ENCODE measurements at places on chromosomes 3 and 15.

GRCh38 chr3:140198242-140198641 lies 263.3 kb downstream of the CLSTN2 start:
- DNase-seq: no peak

DNA sequence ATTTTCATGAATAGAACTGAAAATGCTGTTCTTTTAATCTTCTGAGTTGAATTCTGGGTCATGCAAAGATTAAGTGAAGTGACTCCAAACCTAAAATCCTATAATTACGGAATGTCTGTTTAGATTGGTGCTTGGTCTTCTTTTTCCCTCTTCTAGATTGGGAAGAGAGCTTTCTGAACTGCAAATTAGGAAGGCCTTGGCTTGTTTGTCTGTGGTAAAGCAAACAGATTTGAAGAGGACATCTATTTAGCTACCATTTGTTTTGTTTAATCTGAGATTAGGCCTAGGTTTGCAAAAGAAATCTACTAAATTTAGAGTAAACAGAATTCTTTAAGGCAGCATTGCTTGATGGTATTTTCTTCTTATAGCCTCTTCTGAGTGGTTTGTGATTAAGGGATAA lies 23.5 kb downstream of the PAQR9 start:
- no peak for DNase-seq

- DNase-seq: no peak
These were observed 515.6 kb downstream of the SHQ1 start for GRCh38 chr3:72332689-72333088.

DNA sequence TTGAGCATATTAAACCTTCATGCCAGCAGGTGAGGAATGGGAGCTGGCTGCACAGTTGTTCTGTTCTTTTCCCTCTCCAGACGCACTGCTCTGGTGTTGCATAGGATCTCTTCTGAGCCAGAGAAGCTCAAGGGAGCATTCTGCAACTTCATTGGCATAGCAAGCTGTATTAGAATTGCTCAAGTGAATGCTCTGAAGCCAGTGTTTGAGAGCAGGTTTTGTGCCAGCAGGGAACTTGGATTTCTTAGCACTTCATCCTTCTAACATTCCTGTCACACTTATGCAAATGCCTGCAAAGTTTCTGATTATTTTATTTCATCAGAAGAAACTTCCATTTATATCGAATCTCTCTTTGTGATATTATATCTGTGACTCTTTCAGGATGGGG lies 366.6 kb downstream of the AGBL1 start:
- DNase-seq: no peak

DNA sequence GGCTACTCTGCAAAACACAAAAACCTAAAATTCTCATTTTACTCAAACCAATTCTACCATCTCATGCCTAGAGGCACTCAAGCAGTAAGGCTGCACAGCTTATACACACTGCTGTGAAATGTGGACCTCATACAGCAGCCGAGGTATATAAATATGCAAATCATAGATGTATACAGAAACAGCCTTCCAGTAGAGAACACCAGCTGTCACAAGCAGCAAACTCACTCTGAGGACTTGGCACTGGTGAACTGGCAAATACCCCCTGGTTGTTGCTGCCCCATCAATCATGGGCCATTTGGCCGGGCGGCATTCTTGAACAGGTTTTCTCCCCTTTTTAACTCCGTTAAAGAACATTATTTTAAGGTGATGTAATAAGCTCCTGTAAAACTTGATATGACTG lies 378.0 kb downstream of the LSAMP start:
- DNase-seq: no peak

DNA sequence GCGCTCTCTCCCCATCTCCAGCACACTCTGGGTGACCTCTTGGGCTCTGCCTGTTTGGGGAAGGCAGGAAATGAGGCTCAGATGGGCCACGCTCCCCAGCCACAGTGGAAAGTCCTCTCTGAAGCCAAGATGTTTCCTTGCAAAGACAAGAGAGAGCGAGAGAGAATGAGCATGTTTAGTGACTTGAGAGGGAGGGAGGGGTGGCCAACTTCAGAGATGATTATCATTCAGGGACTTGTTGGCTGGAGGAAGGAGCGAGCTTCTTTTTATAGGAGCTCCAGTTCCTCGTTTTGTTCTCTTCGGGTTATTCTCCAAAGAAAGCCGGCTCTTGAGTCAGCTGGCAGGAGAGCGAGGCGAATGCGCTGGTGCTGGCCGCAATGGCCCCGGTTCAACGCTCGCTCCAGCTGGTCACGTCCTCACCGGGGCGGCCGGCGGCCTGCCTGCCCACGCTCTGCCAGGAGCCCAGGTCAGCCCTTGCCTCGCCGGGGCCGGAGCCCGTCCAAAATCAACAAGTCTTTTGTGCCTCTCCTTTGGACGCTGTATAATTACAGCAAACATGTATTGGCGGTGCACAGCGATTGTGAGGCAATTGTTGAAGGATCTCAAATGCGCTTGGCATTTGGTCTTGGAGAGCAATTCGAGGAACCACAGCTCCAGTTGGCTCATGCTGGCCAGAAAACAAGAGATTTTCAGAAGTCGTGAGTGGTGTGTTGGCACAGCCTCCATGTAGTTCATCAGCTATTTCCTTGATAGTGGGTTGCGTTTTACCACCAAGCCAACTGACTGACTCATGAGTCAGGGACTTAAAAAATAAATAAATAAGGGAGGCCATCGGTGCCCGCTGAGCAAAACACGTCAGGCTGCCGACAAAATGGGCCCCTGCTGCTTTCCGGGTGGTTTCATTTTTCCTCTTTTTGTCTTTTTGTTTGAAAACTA lies 288.6 kb downstream of the UACA start:
- DNase-seq: peak; percentile 83

DNA sequence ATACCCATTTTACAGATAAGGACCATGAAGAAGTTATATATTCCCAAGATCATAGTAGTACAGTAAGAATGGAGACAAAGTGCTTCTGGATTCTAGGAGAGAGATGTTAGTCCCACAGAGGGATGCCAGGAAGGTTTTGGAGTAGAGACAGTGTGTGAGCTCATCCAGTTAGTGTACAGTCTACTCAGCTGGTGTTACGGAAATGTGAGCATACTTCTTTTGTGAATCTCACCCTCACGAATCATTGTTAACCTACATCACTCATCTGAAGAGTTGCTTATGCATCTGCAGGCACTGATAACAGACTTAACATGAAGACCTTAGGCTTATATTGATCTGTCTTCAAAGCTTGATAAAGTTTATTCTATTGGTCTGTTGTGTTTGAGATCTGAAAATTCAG lies 106.6 kb upstream of the PTPRG start:
- DNase-seq: no peak

DNA sequence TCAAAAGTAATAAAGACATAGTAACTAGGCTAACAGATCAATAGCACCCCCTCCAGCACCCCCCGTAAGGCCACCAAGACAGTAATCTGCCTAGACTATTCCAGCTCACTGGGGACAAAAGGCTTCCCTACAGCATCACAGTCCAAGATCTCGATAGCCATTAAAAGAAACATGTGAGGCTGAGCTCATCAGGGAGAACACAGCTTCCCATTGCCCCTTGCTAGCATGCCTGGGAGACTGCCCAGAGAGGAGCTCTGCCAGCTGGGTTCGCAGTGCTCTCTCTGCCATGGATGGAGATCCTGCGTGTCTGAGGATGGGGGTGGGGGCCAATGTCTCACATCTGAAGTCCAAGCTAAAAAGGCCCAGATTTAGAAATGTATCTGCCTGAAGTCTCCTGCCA lies 17.8 kb downstream of the LRIG1 start:
- no peak for DNase-seq

DNA sequence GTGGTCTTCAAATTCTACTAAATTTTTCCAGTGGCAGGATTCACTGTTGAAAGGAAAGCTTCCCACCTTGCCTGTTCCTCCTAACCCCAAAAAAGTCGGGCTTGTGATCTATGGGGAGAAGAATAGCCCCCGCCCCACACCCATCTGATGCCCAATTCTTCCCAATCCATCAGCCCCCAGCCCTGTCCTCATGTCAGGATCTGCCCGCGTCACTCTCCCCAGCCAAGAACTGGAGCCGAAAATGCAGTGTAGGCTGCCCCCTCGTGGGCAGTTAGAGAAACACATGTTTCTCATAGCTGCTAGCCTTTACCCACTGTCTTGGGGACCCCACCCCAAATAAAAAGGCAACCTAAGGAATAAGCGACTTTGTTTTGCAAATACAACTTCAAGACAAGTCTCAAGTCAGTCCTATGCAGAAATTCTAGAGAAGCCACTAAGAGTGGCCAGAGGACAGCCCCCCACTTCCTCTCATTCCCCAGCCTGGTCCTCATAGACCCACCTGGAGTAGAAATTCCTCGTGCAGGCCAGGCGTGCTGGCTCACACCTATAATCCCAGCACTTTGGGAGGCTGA lies 13.0 kb upstream of the CSK start:
- peak; percentile 34 for DNase-seq

All from HCEC 1CT (cell line).